ENCODE measurements at places on chromosomes 5 and 9. TPM values are rescaled to one million over a fixed set of nuclear protein-coding genes. Genes with fewer than 3 reads are reported as not detected.

PLAC8L1 gene
- not detected for polyA plus RNA-seq

TUBB4B gene
- polyA plus RNA-seq: 87.4 TPM

AIF1L gene
- not detected for polyA plus RNA-seq

TMEM167A gene
- 71.0 TPM for polyA plus RNA-seq

IPO11 gene
- 6.8 TPM for polyA plus RNA-seq

ZNF366 gene
- not detected for polyA plus RNA-seq

PSD2 gene
- not detected for polyA plus RNA-seq

STK10 gene
- 77.2 TPM for polyA plus RNA-seq

STX17 gene
- polyA plus RNA-seq: 29.4 TPM

MUSK gene
- polyA plus RNA-seq: not detected

NDUFA8 gene
- 97.9 TPM for polyA plus RNA-seq

All from CD4-positive, CD25-positive, alpha-beta regulatory T cell (primary cell).